Skin of body (tissue), 3 donors: ENCODE measurements at places on chromosomes 6 and 20. TPM values are rescaled to one million over a fixed set of nuclear protein-coding genes. Genes with fewer than 3 reads are reported as not detected.

- no peak for DNase-seq
Measured at GRCh38 chr6:113820761-113821160, 36.4 kb upstream of the MARCKS start.

The RAB22A gene
- 16.7 TPM for total RNA-seq

GRCh38 chr6:158501360-158502262 is 58.3 kb upstream of the TMEM181 start:
- DNase-seq: no peak

DNA sequence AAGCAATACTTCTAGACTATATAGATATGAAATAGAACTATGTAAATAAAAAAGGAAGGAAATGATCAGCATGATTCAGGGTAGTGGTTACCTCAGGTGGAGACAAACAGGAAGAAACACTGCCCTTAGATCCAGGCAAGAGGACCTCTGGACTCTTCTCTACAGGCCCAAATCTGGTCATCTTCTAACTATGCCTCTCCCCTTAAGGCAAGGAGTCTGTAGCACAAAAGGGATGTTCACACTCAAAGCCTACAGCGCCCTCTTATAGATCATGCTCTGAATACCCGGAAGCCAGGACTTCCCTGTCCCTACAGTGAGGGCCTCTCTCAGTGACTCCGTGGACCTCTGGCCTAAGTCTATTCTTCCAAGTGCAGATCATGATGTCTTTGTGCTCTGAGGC is 30.4 kb upstream of the HIVEP2 start:
- DNase-seq: no peak

The CGAS gene
- 4.9 TPM for total RNA-seq

DNA sequence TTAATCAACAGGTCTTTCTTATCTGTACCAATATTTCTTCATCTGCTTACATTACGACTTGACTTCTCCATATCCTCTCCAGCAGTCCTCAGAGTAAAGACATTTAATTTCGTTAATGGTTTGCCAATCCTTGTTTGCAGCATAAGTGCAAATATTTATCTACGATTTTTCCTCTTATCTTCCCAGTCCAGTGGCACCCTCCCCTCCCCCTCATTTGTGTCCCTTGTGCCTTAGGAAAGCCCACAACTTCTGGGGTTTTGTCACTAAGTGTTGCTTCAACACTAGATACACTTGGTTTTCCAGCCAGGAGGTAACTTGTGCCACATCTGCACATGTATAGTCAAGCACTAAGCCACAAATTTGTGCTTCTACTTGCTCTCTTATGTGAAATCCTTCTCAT is 327.2 kb downstream of the CBLN4 start:
- no peak for DNase-seq

The NHLRC1 gene
- total RNA-seq: 1.2 TPM

DNA sequence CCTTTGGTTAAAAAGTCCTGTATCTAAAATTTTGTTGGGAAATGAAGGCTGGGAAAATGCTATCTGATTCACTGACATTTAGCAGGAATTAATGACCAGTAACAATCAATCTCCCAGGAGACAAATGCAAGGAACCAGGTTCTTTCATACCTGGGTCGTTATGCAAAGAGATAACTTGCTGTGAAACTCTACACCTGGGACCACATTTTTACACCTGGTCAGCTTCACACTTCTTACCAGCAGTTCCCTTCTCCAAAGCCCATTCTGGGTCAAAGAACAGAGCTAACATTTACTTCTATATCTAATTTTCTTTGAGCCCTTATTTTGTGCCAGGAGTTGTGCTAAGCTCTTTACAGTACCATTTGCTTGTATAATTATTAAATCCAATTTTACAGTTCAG is 27.4 kb upstream of the STXBP5 start:
- no peak for DNase-seq
